ENCODE measurements at places on chromosomes 7 and 10.

DNA sequence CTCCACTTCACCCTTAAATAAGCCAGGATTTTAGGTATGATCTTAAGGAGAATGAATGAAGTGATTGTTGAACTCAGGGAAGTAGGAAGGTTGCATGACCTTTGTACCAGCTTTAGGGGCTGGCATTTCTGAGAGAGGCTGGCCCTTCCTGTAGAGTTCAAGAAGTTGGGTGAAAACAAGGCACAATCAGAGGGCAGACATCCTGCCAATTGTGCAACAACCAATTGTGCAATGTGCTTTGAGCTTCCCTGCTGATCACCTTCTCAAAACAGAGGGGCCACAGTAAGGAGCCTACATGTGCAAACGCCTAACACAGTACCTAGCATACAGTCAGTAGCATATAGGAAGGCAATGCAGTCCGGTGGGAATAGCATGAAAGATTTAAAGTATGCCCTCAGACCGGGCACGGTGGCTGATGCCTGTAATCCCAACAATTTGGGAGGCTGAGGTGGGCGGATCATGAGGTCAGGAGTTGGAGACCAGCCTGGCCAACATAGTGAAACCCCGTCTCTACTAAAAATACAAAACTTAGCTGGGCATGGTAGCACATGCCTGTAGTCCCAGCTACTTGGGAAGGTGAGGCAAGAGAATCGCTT is 5.4 kb downstream of the CPVL start:
- no peak for DNase-seq

DNA sequence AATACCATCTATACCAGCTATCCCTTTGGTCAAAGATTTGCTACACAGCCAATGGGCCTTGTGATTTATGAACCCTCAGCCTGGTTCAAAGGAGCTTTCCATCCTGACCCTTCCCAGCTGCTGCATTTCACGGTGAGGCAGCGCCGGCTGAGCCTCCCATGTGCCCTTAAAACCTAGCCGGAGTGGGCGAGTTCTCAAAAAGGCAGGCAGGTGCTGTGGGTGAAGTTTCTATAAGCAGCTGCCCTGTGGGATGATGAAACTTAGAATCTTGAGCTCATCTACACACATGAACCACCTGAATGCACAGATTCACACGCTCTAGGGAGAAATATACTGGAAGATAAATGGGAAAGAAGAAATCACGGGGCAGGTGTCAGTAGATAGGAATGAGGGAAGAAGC is 224.7 kb downstream of the MLLT10 start:
- no peak for DNase-seq

- peak; percentile 39 for DNase-seq
These were observed 11.4 kb downstream of the NPVF start for GRCh38 chr7:25216837-25217236.

GRCh38 chr10:80407812-80408241 is 524 bp upstream of the PRXL2A start:
- DNase-seq = no peak

DNA sequence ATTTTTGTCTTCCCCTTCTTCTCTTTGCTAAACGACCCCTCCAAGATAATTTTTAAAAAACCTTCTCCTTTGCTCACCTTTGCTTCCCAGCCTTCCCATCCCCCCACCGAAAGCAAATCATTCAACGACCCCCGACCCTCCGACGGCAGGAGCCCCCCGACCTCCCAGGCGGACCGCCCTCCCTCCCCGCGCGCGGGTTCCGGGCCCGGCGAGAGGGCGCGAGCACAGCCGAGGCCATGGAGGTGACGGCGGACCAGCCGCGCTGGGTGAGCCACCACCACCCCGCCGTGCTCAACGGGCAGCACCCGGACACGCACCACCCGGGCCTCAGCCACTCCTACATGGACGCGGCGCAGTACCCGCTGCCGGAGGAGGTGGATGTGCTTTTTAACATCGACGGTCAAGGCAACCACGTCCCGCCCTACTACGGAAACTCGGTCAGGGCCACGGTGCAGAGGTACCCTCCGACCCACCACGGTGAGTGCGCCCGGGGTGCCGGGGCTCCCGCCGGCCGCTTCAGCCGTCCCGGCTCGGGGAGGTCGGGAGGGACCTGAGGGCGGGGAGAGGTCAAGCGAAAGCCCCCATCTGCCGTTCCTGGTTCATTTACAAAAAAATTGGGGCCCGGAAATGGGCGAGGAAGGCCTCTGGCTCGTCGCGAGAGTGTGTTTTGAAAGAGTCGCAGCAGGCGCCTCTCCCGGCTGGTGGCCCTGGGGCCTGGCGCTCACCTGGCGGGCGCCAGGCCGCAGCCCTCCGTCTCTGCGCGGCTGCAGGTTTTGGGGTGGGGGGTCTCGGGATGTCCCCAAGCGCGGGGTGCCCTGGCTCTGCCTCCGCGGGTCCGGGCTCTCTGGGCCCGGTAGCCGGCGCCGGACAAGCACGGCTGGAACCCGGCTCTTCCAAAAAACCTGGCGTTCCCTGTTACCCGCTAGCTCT is 1.2 kb downstream of the GATA3 start:
- DNase-seq = no peak
